Thyroid gland (tissue), 4 donors: ENCODE measurements at places on chromosomes 5 and 9.

DNA sequence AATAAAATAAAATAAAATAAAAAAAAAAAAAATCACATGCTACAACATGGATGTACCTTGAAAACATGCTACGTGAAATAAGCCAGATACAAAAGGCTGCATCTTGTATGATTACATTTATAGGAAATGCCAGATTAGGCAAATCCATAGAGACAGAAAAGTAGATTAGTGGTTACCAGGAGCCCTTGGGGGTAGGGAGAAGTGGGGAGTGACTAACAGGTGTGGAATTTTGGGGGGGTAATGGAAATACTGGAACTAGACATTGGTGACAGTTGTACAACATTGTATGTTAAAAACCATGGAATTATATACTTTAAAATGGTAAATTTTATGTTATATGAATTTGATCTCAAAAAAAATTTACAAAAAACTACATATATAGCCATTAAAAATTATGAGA lies 47.3 kb downstream of the SLC1A1 start:
- no peak overlapping the region for H3K27ac ChIP-seq
- H3K36me3 ChIP-seq = no peaks in the 10 kb centered on the region
- no peak overlapping the region for H3K4me3 ChIP-seq

DNA sequence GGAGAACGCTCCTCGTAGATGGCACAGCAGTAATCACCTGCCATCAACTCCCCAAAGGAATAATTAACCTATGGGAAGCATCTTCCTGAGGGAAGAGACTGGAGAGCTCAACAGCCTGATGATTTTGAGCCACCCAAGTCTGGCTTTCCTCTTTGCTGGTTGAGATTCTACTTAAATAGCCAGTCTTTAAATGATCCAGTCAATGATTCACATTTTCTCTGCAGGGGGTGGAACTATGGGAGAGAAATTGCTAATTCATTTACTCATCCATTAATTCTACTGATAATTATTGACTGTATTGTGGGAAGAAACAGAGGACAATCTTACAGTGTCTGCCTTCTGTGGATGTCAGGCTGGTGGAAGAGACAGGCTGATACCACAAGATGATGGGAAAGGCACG lies 355.0 kb upstream of the PANK3 start:
- H3K27me3 ChIP-seq = no peaks in the 10 kb centered on the region
- no peaks in the 10 kb centered on the region for H3K36me3 ChIP-seq
- H3K4me1 ChIP-seq = peaks cover 8% of the 10 kb centered on the region

GRCh38 chr5:132466433-132467286 lies 23.9 kb downstream of the IRF1 start:
- no peak overlapping the region for H3K4me3 ChIP-seq
- no peak for DNase-seq
- no peaks in the 10 kb centered on the region for H3K27me3 ChIP-seq
- H3K36me3 ChIP-seq = no peaks in the 10 kb centered on the region

DNA sequence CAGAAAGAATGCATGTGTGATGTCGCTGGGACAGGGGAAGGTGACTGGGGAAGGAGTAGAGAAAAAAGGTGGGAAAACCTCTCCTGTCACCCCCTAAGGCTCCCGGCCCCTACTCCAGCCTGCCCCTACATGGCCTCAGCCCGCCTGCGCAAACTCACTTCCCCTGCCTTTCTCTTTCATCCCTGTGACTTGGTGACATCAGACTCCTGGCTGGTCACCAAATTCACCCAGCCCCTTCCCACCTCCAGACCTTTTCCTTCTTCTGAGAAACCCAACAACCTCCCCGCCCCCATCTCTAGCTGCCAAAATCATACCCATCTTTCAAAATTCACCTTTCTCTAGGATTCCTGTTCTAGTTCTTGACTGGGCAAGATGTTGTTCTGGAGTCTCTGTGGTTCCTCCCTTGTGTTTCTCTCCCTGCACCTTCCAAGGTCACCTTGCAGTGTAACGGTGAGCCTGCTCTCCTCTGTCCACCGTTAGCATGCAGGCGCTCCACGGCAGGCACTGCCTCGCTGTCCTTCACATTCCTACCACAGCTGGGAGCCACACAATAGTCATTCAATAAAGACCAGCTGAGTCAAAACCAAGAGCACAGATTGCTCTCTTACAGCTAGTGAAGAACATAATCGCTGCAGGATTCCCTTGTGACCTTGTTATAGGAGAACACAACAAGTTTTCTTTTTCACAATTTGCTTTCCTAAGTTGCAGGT lies 134.5 kb downstream of the FANCC start:
- no peaks in the 10 kb centered on the region for H3K27me3 ChIP-seq
- H3K4me3 ChIP-seq = no peak overlapping the region
- H3K27ac ChIP-seq = no peak overlapping the region
- no peaks in the 10 kb centered on the region for H3K36me3 ChIP-seq
- no peaks in the 10 kb centered on the region for H3K4me1 ChIP-seq
